Fibroblast of mammary gland (primary cell): ENCODE measurements at places on chromosomes 7 and 10.

DNA sequence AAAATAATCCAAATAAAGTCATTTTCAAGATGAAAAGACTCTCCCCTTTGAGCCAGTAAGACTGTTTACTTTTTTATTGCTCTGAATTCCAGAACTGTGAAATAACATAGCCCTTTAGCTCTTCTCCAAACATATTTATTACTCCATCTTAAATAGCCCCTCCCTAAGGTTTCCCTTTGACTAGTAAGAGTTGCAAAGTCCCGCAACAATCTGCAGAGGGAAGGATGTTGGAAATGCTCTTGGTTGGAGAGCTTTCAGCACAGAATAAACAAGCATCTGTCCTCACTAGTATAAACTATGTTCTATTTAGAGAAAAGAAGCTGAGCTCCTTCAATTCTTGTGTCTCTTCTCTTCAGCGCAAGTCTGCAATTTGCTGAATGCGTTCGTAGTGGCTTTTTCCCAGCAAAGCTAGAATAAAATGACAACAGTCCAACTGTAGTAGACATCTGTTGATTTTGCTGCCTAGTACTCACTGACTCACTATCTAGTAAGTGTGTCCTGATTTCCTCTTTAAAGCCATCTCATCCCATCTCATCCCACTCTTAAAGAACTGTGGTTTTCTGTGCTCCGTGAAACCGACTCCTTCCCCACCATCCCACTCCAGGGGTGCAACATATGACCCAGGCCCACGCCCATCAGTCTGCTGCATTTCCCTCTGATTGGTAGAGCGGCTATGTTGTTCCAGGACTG, 104.0 kb downstream of the FAM107B start:
- DNase-seq: peak; percentile 36

- no peak for DNase-seq
Measured at GRCh38 chr10:97087296-97087695, 98.5 kb downstream of the SLIT1 start.

DNA sequence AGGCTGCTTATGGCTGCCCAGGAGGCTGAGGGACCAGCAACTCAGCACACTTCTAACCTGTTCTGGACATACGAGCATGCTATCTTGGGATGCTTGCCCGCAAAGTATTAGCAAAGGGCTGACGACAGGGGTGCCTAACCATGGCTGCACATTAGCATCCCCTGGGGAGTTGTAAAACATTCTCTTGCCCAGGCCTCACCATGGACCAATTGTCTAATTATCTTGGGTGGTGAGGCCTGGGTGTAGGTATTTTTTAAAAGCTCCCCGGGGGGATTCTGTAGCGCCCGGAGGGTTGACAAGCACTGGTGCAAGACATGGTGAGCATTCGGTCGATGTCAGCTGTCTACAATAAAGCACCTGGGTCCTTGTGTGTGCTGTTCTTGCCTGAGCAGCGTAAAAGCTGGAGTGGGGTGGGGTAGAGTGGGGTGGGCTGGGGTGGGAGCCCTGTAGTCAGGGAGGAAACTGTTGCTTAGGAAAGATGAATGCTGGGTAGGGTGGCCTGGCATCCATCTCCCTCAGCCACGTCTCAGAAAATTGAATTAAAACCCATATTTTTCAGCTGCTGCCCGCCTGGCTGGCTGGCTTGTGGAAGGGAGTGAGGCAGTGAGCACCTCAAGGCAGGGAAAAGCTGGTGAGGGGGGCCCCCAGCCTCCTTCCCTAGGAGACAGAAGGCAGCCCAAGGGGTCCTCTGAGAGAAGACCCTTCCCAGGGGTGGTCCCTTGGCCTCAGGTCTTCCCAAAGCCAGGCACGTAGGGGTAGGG, 2.9 kb upstream of the ADCYAP1R1 start:
- no peak for DNase-seq

GRCh38 chr7:158829021-158829341, 328 bp downstream of the ESYT2 start:
- peak; percentile 77 for DNase-seq

GRCh38 chr7:87564296-87564963, 36.3 kb downstream of the ABCB1 start:
- peak; percentile 6 for DNase-seq

DNA sequence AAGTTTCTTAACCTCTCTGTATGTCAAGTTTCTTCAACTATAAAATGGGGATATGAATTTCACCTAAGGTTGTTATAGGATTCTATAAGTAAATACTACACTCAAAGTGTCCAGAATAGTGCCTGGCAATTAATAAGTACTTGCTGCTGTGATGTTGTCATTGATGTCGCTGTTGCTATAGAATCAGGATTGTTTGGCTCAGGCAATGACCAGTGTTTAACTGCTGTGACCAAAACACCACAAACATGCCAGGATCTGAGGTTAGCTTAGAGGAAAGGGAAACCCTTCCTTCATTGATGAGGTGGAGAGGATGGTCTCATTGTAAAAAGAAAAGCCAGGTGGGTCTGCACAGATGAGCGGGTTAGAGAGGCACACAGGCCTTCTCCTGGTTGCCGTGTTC, 223.1 kb upstream of the INHBA start:
- no peak for DNase-seq

DNA sequence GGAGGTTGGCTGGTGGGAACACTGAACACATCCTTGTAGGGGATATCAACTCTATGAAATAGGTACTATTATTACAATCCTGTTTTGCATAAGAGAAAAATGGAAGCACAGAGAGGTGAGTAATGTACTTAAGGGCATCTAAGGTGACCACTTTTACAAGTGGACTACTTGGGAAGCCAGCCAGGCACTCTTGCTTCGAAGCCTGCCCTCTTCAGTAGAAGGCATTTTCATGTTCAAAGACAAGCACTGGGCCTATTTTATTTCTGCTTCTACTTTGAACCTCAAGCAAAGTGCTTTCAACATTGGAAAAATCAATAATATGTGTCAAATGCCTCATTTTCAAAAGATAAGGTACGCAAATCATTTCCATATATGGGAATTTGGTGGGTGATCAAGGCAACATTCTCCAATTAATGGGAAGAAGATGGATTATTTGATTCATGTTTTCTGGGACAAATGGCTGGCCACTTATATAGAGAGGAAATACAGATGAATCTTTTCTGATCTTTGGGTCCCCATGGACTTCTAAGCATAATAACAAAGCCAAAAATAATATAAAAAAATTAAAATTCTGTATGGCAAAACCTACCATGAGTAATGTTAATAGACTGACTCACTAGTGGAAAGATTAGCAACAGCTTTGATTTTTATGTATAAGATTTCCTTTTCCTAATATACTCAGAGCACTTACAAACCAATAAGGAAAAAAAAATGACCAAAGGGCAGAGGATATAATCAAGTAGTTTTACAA, 270.2 kb downstream of the FRMD4A start:
- DNase-seq: peak; percentile 33

GRCh38 chr7:16765436-16765859, 11.9 kb downstream of the TSPAN13 start:
- DNase-seq: no peak

DNA sequence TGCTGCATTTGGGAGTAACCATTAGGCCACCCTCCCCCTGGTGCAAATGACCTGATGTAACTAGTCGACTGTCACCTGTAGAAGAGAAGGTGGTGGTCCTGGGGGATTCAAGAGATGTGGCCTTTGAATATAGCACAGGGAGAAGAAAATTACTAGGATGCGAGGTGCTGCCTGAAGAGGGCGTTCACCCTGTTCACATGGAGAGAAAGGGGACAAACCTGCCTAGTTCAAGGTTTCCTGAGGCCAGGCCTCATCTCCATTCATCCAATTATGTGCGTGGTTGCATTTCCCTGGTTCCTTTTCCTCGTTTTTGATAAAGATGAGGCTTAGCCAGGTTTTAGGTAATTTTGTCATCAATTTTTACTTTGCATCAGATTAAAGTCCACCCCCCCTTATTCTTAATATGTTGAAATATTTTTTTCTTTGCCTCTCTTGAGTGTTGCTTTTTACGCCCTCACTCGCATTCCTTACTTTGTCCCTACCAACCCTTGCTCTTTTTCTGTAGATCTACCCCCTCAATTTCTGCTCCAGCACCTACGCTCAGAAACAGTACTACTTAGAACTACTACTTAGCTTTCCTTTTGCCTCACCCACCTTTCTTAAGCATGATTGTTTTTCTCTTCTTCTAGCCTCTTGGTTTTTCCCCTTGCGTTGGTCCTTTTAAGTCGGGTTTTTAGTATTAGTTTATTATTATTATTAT, 13.7 kb downstream of the CLCN1 start:
- no peak for DNase-seq

DNA sequence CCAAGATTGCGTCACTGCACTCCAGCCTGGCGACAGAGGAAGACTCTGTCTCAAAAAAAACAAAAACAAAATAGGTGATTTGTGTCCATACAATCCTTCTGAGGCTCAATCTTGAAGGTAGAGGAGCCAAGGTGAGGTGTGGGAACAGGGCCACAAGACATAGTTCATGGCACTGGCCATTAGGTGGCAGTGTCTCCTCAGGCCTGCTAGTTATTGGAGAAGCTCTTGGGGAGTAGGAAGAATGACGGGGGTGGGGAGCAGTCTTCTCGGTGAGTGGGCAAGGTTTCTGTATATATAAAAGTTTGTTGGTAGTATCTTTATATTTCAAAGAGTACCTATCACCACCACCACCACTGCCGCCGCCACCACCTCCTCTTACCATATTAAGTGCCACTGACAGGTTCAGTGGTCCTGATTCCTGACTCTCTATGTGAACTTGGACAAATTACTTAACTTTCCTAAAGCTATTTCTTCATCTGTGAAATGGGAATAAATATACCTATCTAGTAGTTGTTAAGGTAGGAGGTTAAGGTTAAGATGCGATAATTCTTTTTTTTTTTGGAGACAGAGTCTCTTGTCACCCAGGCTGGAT, 24.0 kb downstream of the CCSER2 start:
- DNase-seq: peak; percentile 71

- DNase-seq: no peak
Measured at GRCh38 chr10:13614530-13615332, 28.0 kb downstream of the PRPF18 start.

- no peak for DNase-seq
Measured at GRCh38 chr10:49288341-49289065, 10.5 kb upstream of the C10orf71 start.

GRCh38 chr7:21149809-21150208, 278.1 kb upstream of the SP4 start:
- no peak for DNase-seq

GRCh38 chr10:420154-421121, 269.0 kb downstream of the DIP2C start:
- DNase-seq: peak; percentile 57
